ENCODE measurements at places on chromosomes 6 and 20.

GRCh38 chr6:113318575-113318917 lies 538.6 kb upstream of the MARCKS start:
- DNase-seq: peak; percentile 86

- DNase-seq: no peak
Observed at GRCh38 chr6:110965629-110966229, 7.2 kb downstream of the GTF3C6 start.

GRCh38 chr6:159357211-159357915 lies 188.2 kb downstream of the FNDC1 start:
- no peak for DNase-seq

DNA sequence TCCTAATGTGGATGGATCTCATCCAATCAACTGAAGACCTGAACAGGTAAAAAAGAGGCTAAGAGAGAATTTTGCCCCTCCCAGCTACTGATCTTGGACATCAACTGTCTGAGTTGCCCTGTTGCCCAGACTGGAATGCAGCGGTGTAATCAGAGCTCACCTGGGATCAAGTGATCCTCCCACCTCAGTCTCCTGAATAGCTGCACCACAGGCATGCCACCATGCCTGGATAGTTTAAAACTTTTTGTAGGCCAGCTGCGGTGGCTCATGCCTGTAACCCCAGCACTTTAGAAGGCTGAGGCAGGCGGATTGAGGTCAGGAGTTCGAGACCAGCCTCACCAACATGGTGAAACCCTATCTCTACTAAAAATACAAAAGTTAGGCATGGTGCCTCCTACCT lies 34.9 kb upstream of the GCNT2 start:
- DNase-seq: no peak

DNA sequence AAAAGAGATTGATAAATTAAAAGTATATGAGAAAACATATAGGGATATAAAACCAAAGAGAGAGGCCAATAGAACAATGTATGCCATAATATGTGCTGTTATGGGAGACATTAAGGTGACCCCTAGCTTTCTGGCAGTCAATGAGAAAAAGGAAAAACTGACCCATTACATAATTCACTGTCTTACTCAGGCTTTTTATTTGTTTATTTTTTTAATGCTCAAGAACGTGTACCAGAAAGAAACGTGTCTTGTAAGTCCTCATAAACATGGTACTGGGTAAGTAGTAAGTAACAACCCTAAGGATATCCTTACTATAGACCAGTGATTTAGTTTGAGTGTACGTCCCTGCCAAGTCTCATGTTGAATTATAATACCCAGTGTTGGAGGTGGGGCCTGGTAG lies 160.8 kb upstream of the PHACTR1 start:
- DNase-seq: no peak

DNA sequence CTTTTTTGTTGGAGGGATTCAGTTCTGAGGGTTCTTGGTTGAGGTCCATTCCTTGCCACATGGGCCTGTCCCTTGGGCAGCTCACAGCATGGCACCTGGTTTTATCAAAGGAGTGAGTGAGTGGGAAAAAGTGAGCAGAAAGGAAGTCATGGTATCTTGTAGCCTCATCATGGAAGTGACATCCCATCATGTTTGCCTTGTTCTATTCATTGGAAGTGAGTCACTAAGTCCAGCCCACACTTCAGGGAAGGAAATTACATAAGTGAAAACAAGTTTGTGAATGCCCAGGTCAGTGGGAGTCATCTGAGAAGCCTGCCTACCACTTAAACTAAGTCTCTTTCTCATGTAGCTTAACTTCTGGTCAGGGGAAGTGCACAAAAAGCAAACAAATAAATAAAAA lies 32.8 kb upstream of the ZNFX1 start:
- DNase-seq: no peak

DNA sequence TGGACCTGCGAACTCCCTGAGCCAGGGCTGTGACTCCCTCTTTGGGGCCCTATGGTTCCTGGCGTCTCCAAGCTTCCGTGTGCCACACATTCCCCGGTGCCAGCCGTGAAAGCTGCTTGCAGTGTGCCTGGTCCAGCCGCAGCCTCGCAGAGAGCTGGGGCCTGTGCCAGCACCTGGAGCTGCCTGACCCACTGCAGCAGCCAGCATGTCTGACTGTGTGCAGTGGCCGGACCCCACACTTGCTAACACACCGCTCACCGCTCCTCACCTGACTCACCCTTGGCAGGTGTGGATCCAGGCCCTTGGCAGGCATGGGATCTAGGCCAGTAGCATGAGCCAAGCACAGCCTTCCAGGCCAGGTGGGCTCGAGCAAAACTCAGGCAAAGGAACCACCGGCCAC lies 227.5 kb downstream of the OTOR start:
- DNase-seq: no peak

DNA sequence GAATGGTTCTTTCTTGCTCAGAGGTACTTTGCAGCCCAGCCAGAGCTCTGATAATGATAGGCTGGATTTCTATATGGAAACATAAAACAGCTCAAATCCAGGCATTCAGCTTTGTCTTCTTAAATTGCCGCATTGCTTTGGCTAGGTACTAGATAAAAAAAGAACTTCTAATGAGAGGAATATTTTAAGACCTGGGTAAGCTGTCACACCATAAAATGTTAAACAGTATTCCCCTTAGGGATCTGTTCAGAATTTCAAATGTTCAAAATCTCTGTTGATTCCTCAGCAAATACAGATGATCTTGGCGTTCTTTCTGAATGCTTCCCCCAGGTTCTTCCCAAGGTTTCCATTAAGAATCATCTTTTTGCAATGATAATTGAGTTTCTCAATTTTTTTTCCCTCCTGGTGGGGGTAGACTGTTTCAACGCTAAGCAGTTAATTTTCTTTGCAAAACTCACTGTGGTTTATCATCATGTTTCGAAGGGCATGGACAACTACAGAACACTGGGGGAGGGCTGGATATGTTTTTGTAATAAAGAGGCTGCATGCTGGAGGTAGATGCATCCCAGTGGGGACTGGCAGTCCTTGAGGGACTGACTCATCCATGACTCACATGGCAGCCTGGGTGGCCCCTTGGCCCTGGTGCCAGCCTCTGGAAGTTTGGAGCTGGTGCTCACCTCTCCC lies 31.0 kb downstream of the TIAM2 start:
- no peak for DNase-seq

GRCh38 chr20:45429618-45430017 lies 13.7 kb downstream of the PIGT start:
- DNase-seq: peak; percentile 6

- DNase-seq: no peak
Observed at GRCh38 chr6:13415283-13415682, 72.1 kb downstream of the GFOD1 start.

DNA sequence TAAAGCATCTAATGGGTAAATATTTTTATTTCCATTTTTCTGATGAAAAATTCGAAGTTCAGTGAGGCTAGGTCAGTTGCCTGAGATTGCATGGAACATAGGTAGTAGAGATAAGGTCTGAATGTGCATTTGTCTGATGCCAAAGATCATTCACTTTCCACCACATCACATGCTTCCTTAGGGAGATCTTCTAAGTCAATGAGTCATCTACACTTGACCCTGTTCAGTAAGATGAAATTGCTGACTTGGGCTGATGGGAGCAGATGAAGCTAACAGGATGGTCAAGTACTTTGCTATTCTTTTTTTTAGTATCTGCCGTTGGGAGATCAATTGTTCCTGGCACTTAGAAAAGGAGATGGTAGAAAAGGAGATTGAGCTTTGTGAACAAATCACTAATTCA lies 511.3 kb downstream of the PHF3 start:
- DNase-seq: no peak

DNA sequence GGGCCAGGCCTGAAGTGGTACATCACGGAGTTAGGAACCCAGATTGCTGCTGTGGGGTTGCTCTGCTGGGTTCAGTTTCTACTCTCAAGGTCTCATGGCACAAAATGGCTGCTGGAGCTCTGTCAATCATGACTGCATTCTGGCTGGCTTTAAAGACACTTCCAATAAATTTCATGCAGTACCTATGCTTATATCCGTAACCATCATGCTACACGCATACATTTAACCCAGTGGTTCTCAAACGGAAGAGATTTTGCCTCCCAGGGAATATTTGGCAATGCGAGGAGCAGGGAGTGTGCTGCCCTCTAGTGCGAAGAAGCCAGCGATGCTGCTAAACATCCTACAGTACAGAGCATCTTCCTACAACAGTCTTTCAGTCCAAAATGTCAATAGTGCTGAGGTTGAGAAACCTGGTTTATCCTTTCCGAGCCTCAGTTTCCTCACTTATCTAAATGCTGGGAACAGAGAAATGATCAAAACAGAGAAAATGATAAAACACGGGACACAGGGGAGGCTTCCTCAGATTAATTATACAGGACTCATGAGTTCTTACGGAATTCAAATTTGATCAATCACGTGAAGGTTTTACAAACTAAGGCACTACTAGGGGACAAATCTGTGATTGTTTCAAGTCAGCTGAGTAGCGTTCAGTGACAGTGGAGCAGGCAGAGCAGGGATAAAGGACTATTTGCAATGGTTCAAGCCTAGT lies 9.6 kb upstream of the SLC2A10 start:
- no peak for DNase-seq

GRCh38 chr6:139763468-139764210 lies 389.2 kb upstream of the CITED2 start:
- no peak for DNase-seq

DNA sequence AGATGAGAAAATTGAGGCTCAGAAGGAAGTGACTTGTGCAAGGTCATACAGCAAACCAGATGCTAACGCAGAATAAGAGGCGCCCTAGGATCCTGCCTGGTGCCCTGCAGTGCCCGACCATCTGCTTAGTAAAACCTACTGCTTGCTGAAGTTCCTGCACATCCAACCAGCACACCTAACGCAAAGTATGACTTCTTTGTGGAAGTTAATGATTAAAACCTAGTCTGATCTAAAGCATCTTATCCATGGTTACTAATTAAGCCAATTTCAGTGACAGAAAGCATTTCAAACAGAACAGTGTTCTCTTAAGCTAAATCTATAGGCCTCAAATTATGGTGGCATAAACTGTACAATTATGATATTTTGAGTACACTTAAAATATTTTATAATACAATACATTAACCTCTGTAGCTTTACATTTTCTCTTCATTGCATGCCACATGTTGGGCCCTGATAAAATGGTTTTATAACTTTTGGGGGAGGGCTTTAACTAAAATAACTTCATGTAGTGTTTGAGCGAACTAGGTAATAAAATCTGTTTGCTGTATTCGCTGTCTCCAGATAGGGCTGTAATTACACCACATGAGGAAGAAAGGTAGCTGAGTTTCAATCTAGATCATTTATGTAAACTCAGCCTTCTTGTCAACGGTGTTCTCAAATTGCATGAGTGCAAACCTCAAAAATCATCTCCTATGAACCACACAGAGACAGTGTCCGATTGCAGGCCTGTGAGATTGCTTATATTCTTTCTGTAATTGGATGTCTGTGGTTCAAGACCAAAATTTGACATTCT lies 37.5 kb upstream of the BEND3 start:
- DNase-seq: no peak

DNA sequence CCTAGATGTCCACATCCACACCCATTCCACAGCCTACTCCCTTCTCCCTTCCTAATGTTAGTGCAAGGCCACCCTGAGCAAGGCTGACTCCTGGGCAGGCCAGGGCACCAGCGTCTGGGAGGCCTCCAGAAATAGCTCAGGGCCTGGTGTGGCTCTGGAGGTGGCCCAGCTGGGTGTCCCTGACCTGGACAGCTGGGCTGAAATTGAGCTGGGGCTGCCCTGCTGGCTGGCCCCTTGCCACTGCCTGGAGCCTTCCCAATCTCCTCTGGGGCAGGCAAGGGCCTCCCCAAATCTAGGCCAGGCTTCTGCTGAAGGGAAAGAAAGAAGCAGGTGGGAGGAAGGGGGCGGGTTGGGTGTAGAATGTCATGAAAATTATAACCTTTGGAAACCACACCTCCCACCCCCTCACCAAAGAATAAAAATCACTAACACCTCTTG lies 2.1 kb downstream of the FAM110A start:
- DNase-seq: peak; percentile 88

DNA sequence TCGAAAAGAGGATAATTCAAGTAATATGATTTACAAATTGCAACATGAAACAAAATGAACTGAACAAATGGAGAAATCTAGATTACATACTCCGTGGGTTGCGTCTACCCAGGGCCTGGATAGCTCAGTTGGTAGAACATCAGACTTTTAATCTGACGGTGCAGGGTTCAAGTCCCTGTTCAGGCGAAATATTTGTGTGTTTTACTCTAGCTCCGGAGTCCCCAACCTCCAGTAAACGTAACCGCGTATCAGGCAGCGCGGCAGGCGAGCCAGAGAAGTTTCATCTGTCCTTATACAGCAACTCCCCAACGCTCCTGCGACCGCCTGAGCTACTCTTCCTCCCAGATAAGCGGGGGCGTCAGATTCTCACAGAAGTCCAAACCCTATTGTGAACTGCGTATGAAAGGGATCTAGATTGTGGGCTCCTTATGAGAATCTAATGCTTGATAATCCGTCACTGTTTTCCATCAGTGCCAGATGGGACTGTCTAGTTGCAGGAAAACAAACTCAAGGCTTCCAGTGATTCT lies 176.1 kb downstream of the TRIM27 start:
- DNase-seq: no peak

- no peak for DNase-seq
Observed at GRCh38 chr6:116363759-116364158, 7.0 kb upstream of the DSE start.

DNA sequence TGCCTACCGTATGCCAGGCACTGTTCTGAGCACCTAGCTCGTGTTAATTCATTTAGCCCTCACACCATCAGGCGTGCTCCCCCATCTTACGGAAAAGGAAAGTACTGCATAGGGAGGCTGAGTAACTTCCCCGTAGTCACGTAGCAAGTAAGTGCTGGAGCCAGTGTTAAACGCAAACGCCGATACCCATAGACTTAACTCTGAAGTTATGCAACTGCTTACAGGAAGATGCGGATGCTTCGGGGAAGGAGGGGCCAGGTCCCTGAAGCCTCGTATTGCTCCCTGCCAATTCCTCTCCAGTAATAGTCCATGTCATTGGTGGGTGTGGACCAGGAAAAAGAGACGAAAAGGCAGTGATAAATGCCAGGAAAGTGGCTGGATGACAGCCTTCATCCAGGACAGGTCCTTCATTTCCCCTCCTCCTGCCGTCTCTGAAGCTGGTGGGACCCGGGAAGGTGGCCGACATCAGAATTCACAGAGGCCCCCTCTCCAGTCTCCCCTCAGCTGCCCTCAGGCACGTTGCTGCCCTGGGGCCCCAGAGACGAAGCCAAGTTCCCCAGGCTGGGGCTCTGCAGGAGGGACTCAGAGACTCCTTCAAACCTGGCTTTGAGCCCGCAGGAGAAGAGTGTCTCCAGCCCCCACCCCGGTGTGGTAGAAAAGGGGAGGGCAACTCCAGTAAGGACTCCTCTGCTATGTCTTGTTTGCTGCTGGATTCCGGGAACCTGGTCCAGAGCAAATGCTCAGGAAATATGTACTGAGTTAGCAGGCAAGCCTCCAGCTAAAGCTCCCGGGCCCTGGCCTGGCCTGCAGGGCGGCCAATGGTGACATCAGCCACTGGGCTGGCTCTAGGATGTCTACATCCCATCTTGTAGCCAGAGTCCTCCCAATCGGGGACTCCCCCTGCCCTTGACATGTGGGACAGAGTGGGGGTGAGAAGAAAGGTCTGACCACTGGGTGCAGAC lies 37.8 kb downstream of the RAB44 start:
- peak; percentile 89 for DNase-seq

GRCh38 chr6:109187399-109188114 lies 92.2 kb downstream of the CEP57L1 start:
- DNase-seq: peak; percentile 77
